ENCODE measurements at places on chromosomes 6 and 20. TPM values are rescaled to one million over a fixed set of nuclear protein-coding genes. Genes with fewer than 3 reads are reported as not detected.

ZBP1 gene
- not detected for total RNA-seq

OOEP gene
- not detected for total RNA-seq

RAET1L gene
- total RNA-seq, result not detected

PI16 gene
- not detected for total RNA-seq

C20orf144 gene
- total RNA-seq, result 0.10 TPM

CAP2 gene
- 0.48 TPM for total RNA-seq

CD24 gene
- total RNA-seq, result 2.3 TPM

EYA2 gene
- not detected for total RNA-seq

ADGB gene
- total RNA-seq, result not detected

DEFB132 gene
- not detected for total RNA-seq

GPR6 gene
- not detected for total RNA-seq

SALL4 gene
- 0.65 TPM for total RNA-seq

TAAR8 gene
- not detected for total RNA-seq

APOM gene
- 0.65 TPM for total RNA-seq

PHIP gene
- 21.6 TPM for total RNA-seq

RAD21L1 gene
- not detected for total RNA-seq
